Neural progenitor cell (in vitro differentiated cells): ENCODE measurements at places on chromosomes 6 and 20. TPM values are rescaled to one million over a fixed set of nuclear protein-coding genes. Genes with fewer than 3 reads are reported as not detected.

The PPP1R10 gene
- 38.6 and 46.4 TPM in 2 replicates for total RNA-seq

The PTCRA gene
- total RNA-seq: not detected in 2 replicates

The ALDH8A1 gene
- total RNA-seq: not detected in 2 replicates

The ZNF322 gene
- total RNA-seq: 35.4 and 54.8 TPM in 2 replicates

The ZNF391 gene
- total RNA-seq: 9.6 and 16.5 TPM in 2 replicates

The CSE1L gene
- total RNA-seq: 244 and 348 TPM in 2 replicates

The VWA7 gene
- 0.15 and 0.34 TPM in 2 replicates for total RNA-seq

The TRIM40 gene
- not detected in 2 replicates for total RNA-seq

The SLC35F1 gene
- total RNA-seq: 17.7 and 24.3 TPM in 2 replicates
